ENCODE measurements at places on chromosomes 5 and 9.

- DNase-seq, result no peak
Observed at GRCh38 chr5:58094031-58094430, 365.9 kb downstream of the PLK2 start.

DNA sequence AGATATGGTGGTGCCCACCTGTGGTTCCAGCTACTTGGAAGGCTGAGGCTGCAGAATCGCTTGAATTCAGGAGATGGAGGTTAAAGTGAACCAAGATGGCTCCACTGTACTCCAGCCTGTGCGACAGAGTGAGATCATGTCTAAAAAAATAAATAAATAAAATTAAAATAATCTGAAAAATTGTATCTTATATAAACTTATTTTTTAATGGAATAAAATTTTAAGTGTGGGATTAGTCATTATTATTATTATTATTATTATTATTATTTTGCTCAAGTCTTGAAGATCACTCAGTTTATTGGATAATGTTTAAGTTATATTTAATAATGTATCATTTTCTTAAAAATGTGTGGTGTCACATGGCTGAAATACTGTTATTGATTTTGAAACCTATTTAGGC lies 688.0 kb upstream of the COX7C start:
- no peak for DNase-seq

DNA sequence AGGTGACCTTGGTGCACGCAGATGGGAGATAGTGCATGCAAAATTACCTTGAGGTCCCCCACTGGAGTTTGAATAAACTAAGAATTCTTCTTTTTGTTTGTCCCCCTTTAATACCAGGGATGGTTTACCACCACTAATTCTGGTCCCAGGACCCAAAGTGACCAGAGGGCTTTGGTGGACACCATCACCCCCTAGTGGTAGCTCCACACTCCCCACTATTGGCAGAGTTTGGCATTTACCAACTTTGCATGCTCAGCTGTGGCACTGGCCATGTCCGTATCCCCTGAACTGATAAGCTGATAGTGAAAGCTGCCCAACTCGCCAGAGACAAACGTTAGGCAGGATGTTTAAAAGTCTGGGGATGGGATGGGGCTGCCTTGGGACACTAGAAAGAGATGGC lies 3.3 kb downstream of the ASTN2 start:
- no peak for DNase-seq

- DNase-seq, result no peak
Observed at GRCh38 chr5:158637039-158637438, 462.7 kb downstream of the EBF1 start.

DNA sequence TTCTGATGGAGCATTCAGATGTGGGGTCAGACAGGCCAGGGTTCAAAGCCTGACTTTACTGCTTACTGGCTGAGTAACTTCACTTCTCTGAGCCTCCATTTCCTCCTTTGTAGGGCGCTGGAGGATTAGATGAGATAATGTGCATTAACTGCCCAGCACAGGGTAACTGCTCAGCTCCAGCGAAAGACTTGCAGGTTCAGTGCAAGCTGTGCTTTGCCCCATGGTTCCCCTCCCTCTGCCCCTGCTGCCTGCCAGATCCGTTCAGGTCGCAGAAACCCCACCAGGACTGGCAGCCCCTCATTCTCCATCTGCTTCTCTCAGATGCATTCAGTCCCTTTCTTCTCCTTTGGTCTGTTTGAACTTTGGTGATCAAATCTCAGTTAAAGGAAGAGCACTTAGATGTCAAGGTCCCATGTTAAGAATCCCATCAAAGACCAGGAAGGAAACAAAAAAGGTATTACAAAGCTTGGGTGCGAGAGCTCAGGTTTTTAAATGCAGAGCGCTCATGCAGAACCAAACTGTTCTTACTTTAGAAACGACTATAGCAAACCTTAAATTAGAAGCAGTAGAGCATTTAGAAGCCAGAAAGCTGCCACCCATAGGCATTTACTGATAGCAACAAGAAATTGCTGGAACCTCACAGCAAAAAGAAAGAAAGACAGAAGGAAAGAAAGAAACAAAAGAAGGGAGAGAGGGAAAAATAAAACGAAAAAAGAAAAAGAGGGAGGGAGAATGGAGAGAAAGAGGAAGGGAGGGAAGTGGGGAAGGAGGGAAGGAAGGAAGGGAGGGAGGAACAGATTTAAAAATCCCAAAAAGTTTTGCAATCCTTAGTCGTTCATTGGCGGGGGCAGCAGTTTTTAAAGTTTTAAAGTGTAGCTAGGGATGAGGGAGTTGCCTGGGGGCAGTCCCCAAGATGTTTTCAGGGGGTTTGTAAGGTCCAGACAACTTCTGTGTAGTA lies 23.5 kb downstream of the AFAP1L1 start:
- no peak for DNase-seq

GRCh38 chr9:121204121-121204520 lies 2.5 kb upstream of the RAB14 start:
- DNase-seq, result no peak

- no peak for DNase-seq
Observed at GRCh38 chr5:16707869-16708192, 91.0 kb upstream of the RETREG1 start.

GRCh38 chr9:108095496-108095895 lies 605.9 kb upstream of the KLF4 start:
- no peak for DNase-seq

- no peak for DNase-seq
Observed at GRCh38 chr5:155260798-155261197, 247.2 kb downstream of the KIF4B start.

DNA sequence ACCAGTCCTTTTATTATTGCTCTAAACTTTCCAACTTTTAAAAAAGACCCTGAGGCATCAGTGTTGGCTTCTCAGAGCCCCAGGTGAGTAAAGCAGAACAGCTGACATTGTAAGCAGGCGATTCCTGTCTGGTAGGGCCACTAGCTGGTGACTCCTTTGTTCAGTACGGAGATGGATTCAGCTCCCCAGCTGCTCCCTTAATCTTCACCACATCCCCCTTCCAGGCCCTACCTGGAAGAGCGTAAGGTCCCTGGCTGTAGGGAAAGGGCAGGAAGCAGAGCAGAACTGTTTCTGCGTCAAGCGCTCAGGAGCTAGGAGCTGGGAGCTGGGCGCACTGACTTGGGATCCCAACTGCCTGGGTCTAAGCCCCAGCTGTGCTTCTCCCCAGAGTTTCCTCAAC lies 203.7 kb upstream of the TAS2R1 start:
- no peak for DNase-seq

DNA sequence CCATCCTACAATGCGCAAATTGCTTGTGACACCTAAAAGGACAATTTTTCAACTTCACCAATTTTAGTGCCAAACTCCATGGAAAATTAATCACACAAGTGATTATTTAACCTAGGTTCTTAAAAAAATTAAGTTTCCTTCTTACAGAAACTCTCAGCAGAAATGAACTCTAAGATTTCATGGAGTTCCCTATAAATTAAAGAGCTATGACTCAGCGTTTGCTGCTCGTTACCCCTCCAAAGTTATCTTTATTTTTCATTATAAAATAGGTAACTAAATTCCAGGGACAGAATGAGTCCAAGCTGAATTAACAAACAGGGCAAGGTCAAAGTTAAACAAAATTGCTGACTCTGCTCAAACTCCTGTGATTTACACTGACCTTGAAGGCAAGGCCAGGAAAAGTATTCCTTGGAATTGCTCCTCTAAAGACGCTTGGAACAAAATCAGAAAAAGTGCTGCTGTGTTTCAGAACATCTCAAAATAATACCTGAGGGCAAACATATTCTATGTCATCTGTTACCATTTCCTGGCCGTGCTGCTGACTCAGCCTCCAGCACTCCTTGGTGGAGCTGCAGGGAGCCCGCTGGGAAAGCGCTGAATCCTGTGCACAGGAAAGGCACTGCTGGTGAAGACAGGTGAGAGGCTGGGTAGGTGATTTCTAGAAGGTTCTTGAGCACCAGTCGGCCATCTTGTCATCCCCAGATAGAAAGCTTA lies 2.5 kb upstream of the CMBL start:
- DNase-seq, result no peak

- no peak for DNase-seq
Observed at GRCh38 chr5:136374003-136374402, 8.7 kb upstream of the TRPC7 start.

DNA sequence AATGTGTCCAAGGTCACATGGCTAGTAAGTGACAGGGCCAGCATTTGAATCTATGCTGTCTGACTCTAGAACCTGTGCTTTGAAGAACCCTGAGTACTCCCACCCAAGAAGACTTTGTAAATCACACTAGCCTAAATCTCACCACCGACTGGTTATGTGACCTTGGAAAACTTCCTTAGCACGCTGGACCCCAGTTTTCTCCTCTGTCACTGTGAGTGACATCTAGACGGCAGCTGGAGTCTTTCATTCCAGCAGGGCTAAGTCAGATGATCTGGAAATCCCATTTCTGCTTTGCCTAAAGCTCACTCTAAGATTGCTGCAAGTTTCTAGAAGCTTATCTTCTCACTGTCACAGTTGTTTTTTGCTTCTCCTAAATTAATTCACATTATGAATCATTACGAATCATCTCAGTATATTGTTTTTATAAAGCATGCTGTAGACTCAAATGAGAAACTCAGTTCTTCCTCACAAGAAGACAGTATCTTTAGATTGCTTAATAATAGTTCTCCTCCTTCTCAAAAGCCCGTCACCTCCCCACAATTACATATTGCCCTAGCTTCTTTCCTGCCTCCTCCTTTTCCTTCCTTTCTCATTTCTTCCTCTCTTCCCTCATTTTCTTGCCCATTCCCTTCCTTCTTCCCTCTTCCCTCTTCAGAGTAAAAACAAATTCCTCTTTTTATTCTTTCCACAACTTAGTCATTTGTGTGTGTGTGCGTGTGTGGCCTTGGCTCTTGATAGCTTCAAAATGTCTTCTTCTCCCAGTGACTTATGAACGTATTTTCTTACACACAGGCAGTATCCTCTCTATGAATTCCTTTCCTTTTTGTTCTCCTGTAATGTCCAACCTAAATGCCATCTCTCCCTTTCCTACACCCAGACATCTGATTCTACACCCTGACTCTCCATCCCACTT lies 16.8 kb downstream of the ALDOB start:
- DNase-seq, result no peak

DNA sequence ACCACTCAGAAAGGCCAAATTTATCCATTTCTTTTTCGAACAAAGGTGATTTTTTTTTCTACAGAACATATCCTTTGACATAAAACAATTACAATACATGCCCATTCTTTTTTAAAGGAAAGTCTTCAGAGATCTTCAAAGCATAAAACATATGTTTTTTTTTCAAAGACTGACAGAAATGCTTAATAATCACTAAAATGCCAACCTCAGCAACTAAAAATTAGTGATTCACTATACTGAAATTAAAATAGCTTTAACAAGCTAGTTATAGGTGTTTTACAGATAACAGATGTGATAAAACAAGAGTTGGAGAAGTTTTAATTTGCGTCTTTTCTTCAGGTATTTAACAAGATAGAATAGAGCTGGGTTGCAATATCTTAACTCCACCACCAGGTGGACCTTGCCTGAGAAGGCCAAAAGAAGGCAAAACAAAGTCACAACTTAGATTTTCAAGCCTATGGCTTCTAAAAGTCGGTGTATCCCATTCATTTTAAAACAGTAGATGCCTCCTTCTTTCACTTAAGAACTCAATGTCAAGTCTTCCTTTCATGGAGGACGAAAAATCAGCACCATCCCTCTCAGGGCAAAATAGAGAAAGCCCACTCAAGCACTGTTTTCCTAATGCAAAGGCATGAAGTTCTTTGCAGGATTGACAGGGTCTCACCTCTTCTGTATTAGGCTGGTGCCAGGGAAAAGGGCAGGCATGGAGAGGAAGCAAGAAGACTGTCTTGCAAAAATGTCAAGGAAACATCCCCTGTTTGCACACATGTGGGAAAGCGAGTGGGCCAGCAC lies 31.1 kb upstream of the CPLX2 start:
- DNase-seq, result no peak

- DNase-seq, result no peak
Observed at GRCh38 chr5:140591747-140592372, 27.2 kb downstream of the SLC35A4 start.

- DNase-seq, result no peak
Observed at GRCh38 chr5:66597183-66597757, 1.1 kb downstream of the MAST4 start.

- no peak for DNase-seq
Observed at GRCh38 chr5:95432779-95433178, 41.6 kb downstream of the FAM81B start.

DNA sequence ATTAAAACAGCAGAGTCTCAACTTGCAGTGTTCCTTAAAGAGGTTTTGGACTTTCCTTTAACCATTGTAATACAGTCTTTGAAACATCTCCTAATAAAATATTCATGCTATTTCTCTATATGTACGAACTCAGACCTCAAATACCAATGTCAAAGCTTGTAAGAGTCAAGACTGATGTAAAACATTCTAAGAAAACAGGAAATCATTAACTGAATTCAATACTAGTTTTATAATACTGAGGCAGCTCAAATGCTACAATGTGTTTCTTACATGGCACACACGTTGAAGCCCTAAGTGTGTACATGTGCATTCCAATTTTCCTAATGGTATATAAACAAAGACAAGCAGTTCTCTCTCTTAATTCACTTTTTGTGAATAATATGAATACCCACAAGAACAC lies 11.6 kb downstream of the PSIP1 start:
- no peak for DNase-seq

DNA sequence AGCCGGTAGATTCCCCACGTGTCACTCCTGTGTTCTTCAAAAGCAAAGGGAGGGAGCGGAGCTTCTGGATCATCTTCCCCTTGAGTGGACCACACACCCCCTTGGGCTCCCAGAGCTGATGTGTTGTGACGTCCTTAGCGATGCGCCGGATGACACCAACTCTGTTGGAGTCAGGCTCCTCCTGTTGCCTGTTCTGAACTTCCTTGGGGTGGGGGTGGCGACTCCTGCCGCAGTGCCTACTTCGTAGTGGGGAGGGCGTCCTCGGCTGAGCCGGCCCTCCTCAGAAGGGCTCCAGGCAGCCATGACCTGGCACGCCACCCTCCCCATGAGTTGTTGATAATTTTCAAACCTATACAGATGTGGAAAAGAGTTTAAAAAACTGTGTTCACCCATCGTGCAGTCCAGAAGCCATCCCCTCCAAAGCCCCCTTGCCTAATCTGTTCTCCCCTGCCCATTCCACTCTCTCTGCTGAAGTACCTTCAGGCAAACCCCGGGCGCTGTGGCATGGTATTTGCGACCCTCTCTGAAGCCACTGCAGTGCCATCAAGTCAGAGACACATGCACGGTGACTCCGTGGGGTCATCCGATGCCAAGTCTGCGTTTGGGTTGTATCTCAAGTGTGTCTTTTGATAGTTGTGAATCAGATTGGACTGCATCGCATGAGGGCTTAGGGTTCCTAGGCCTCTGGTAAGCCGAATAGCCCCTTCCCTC lies 16.7 kb downstream of the EXOC3 start:
- no peak for DNase-seq

All from CD4-positive, alpha-beta T cell (primary cell).